Astrocyte (in vitro differentiated cells and primary cell): ENCODE measurements at places on chromosomes 6 and 20.

GRCh38 chr20:62369815-62370114 is 2.7 kb upstream of the LAMA5 start:
- no peak for DNase-seq

DNA sequence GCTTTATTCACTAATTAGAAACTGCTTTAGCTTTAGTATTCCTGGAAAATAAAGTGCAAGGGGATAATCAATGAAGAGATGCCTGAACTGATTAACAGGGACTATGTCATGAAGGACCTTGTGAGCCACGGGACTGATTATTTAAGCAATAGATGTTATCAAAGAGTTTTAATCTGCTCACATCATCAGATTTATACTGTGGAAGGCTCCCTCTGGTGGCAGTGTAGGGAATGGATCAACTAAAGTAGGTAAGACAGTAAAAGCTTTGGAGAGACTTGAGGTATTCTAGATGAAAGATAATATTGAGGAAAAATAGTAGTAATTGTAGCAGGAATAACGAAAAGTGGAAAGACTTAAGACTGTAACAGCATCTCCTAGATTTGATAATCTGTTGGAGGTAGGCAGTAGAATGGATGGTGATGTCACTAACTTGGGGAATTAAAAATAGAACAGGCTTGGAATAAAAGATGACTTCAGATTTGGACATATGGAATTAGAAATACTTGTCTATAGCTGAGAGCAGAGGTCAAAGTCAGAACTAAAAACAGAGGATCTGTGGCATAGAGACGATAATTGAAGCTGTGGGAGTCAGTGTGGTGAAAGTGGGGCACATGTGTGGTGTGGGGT is 80.3 kb upstream of the HTR1E start:
- DNase-seq, result peak; percentile 3

- DNase-seq, result no peak
Observed at GRCh38 chr6:81773887-81774286, 21.4 kb upstream of the TENT5A start.

DNA sequence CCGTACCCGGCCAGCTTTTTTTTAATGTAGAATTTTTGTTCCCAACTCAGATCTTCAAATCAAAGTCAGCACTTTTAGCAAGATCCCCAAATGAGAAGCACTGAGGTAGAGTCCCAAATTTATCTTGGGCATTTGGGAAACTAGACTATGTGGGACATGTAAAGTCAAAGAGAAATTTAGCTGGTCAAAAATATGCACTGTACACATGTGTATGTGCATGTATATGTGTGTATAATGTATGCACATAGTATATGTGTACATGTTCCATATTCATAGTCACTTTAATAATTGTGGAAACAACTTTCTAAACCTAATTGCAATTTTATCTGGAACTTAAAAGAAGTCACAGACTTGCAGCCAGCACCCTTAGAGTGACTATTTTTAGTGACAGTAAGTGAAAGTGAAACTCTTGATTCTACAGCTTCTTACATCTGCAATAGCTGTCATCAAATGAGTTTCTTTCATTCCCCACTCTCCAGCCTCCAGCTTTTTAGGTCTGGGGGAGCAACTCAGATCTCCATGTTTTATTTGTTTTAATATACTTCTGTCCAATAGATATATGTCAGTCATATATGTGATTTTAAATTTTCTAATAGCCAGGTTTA is 53.6 kb downstream of the CDC40 start:
- DNase-seq, result peak; percentile 10

GRCh38 chr6:135782546-135782945 is 69.0 kb upstream of the PDE7B start:
- DNase-seq, result peak; percentile 3

GRCh38 chr20:50192364-50193198 is 2.0 kb downstream of the CEBPB start:
- DNase-seq, result peak; percentile 85

GRCh38 chr6:151372164-151372563 is 19.2 kb downstream of the ZBTB2 start:
- DNase-seq, result no peak

DNA sequence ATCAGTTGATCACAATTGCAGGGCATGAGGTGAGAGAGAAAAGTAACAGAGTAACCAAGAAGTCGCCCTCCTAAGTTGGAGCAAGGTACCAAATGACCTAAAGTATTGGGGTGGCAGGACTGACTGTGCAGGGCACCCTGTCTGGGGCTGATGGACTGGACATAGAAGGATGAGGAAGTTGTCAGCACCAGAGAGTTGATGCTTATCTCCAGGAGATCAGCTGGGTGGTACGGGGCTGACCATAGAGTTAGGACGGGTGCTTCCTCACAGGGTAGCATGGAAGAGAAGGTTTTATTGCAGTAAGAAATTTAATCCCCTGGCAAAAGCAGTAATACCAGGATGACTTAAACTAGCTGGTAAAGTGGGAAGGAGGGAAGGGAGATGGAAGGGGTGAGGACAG is 66.7 kb downstream of the TMEM170B start:
- DNase-seq, result no peak

GRCh38 chr20:44909872-44910689 is at the start of gene PABPC1L:
Gene PABPC1L, plus strand, starts transcription at chr20:44910060. Its CDS starts 84 bp downstream, at chr20:44910144.
- peak; percentile 41 for DNase-seq

DNA sequence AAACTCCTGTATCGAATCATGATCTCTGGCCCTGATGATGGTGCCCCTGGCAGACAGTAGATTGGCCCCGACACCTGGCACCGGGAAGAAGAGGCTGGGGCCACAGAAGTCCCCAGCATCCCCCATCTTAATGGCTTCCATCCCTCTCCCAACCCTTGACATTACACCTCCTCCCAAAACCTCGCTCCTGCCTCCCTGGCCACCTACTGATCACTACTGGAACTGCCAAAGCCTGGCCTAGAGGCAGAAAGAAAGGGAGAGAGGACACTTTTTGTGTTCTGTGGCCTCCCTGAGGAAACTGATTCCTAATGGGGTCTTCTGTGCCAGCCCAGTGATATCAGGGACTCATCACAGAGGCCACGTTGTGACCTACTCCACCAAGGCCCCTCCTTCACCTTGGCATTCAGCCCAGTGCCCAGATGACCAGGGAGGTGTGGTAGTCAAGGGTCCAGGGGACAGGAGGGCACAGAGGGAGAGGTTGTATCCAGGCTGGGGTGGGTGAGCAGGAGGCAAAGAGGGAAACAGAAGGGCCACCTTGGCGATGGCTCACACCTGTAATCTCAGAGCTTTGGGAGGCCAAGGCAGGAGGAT is 6.1 kb downstream of the C20orf173 start:
- no peak for DNase-seq

DNA sequence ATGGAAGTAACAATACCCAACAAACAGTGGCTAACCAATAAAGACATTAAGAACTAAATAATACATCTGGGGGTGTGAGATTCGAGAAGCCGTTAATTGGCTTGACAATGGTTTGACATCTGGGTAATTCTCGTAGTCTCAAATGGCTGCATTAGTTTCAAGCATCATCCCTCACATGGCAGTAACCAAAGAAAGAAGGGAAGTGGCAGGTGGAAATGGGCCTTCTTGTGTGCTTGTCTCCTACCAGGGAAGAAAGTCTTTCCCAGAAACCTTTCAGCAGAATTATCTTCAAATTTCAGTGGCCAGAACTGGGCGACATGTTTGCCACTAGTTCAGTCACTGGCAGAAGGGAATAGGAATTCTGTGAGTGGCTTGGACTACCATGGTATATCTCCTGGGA is 10.4 kb downstream of the STK4 start:
- no peak for DNase-seq

GRCh38 chr6:42103753-42104094 is 38.7 kb downstream of the C6orf132 start:
- DNase-seq, result no peak

- no peak for DNase-seq
Observed at GRCh38 chr20:16816192-16816591, 68.0 kb downstream of the OTOR start.

DNA sequence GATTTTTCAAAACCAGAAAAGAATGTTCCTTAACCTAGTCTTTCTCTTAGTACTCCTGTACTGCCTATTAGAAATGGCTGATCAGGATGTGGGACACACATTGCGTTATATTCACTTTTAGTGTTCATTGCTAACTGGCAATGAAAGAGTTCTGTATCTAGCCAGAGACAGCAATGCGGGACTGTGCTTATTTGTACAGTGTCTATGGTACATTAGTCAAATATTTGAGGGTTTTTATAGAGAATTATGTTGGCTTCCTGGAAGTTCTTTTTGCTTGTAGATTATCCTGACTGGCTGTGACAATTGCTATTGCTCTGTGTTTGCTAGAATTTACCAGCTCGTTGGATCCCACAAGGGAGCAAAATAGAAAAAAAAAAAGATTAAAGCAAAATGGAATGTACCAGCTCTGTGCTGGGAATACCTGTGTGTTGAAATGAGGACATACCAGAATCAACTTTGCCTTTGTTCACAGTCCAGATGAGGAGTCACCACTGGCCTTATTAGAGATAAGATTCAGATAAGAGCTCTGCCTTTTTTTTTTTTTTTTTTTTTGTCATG is 22.4 kb upstream of the IFNGR1 start:
- DNase-seq, result peak; percentile 71

GRCh38 chr20:916825-917224 is 691 bp upstream of the ANGPT4 start:
- no peak for DNase-seq

- DNase-seq, result no peak
Observed at GRCh38 chr6:146582857-146583256, 15.9 kb upstream of the ADGB start.

GRCh38 chr20:32091888-32092346 is 17.6 kb upstream of the TM9SF4 start:
- peak; percentile 29 for DNase-seq

- DNase-seq, result no peak
Observed at GRCh38 chr20:33883164-33883563, 72.0 kb downstream of the CHMP4B start.

- no peak for DNase-seq
Observed at GRCh38 chr6:68680264-68680663, 45.2 kb downstream of the ADGRB3 start.

DNA sequence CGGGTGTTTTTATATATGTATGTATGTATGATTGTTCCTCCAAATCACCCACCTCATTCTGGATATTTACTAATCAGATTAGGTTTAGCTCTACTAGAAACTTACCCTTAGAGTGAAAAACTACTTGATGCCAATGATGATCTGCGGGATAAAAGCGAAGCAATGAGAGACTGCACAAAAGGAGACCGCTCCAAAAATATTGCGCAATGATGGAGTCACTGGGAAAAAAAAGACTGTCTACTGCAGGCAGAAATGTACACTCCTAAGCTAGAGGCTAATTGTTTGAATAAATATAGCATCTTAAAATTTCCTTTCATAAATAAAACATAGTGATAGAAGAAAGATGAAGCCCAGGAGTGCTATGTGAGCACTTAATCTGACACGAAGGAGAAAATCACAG is 7.3 kb downstream of the RAB32 start:
- peak; percentile 9 for DNase-seq

- DNase-seq, result peak; percentile 95
Observed at GRCh38 chr6:17714879-17715851, 8.4 kb upstream of the NUP153 start.

GRCh38 chr20:47713878-47714450 is 71.3 kb downstream of the SULF2 start:
- no peak for DNase-seq

DNA sequence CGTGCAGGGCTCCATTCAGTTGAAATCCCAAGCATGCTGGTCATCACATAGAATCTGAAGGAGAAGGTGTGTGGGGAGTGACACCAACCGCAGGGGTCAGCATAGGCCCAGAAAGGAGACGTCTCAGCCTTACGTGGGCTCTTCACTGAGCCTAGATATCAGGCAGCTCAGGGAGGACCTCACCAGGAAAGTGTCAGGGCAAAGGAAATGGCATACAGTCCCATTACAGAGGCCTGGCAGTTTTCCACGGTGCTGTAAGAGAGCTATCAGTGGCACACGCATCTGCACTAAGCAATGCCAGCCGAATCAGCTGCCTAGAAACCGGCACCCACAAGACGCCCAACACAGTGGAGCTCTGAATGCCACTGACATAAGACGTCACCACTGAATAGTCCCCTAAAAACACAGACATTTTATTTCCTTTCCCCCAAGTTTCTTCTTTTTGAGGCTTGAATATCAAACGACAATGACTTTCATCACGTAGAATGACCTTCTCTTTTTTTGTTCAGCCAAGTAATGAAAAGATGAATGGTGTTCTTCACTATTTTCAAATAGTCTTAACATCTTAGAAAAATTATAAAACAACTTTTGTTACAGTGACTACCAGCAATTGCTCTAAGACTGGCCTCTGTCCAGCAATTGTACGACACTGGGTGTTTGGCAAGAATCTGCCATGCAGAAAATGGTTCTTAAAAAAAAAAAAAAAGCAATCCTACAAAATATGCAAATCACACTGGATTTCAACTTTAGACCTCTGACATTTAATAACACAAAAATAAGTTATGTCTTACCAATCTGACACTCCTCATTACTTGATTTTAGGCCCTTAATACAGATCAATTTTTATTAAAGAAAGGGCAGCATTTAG is 88.9 kb upstream of the FOXQ1 start:
- no peak for DNase-seq

DNA sequence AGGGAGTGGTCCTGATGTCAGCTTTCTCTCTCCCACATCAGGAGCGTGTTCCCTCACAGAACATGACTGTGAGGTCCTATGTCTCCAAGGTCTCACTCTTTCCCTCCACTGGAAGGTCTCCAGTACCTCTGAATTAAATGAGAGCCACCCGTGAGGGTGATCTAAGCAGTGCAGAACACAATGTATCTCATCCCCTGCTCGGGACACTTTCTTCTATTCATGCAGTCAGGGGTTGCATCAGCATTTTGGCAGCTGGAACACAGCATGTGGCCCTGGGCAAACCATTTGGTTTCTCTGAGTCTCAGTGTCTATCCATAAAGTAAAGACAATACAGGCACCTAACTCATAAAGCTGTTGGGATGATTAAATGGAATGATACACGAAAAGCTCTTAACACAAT is 34.2 kb downstream of the MAFB start:
- no peak for DNase-seq

DNA sequence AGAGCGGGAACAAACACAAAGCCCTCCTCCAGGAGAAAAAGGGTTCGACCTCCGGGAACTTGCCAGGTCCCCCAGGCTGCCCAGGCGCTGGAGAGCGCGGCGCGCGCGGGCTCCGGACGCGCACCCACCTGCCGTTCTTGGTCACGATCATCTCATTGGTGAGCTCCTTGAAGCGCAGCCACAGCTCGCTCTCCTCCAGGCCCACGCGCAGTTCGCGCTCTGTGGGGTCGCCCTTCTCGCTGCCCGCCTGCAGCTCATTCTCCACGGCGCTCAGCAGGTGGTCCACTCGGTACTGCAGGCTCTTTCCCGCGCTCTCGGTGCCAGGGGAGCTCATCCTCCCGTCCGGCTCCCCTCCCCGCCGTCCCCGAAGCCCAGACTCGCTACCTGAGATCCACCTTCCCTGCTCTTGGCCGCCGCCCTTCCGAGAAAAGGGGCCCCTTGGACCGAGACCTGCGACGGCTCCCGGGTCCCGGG is 356 bp downstream of the TBXT start:
- no peak for DNase-seq
